NCI-H2107 (cell line): ENCODE measurements at places on chromosomes 16 and 17.

DNA sequence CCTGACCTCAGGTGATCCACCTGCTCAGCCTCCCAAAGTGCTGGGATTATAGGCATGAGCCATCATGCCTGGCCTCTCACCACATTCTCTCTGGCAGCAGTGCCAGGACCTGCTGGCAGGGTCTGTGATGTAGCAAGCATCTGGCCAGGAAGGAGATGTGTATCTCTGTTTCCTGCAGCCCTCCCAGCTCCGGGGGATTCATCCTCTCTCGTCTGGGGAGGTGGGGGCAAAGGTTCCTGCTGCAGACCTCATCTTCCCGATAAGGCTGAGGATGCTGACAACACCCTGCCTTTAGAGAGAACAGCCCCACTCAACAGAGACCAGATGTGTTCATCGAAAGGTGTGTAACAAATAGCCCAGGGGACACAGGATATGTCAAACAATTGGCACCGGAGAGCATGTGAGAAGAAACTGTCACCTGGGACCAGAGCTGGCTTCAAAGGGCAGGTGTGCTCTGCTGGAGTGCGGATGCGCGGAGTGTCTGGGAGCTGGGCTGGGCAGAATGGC lies 54.8 kb upstream of the SEC14L1 start:
- no peak for DNase-seq

- no peak for DNase-seq
These were observed 64.1 kb downstream of the TIMM22 start for GRCh38 chr17:1060991-1061390.

DNA sequence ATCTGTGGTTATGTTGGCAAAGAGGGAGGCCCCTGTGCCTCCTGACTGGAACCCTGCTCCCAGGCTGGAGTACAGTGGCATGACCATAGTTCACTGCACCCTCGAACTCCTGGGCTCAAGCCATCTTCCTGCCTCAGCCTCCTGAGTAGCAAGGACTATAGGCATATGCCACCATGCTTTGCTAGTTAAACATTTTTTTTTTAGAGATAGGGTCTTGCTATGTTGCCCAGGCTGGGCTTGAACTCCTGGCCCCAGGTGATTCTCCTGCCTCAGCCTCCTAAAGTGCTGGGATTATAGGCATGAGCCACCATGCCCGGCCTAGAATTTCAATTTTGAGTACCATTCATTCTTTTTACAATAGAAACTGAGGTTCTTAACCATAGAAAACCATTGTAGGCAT lies 21.2 kb upstream of the ITGB3 start:
- DNase-seq, result no peak

DNA sequence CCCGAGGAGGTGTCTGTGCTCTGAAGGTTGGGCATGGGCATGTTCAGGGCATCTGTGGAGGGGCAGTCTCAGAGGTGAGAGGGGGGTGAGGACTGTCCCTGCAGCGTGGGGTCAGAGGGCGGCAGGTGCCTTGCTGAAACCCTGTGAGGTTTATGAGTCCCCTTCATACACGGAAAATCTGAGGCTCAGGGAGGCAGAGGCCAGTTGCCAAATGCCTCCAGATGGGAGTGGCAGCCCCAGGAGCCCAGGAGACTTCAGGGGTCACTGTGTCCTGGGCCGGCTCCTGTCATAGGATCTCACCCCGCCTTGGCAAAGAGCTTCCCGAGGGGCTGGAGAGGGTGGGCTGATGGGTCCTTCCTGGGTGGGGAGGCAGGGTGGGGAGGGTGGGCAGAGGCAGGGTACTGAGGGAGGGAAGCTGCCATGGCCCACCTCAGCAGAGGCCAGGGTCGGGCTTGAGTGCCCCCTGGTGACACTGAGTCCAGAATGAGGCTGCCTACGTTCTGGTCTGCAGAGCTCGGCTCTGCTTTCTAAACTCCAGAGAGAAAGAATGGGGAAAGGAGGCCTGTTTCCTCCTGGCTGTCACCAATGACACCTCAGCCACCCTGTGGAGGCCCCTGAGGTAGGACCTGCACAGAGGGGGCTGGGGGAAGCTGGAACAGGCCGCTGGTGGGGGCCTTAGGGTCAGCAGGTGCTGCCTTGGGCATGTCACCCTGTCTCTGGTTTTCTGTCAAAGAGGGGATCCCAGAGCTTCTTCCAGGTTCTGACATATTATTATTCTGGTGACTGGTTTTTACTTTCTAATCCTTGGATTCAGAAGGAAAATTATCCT lies 1.1 kb downstream of the LGALS9 start:
- no peak for DNase-seq

DNA sequence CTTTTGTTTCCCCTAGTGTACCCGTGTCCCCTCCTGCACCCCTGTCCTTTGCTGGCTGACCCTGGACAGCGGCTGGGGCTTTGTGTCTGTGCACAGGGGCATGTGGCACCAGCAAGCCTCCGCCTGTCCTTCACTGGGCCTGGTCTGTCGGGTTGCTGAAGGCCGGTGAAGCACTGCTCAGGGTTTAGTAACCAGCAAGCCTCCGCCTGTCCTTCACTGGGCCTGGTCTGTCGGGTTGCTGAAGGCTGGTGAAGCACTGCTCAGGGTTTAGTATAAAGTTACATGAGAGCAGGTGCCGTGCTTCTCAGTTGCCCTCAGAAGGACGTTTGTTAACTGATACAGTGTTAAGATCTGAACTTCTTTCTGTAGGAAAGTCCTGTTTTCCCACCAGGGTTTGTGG lies 33.8 kb downstream of the DEF8 start:
- DNase-seq, result no peak

DNA sequence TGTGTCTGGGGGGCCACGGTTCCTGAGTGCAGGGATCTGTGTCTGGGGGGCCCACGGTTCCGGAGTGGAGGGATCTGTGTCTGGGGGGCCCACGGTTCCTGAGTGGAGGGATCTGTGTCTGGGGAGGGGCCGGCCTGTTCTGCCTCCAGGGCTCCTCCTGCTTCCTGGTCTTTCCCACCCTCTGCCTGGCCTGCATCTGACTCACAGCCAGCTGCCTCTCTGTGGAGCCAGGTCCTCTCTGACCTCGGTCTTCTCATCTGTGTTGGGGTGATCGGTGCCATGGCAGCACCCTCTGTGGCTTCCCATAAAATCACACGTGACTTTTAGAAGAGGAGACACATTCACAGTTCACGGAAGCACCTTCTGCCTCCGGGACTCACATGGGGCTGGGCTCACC lies 50.3 kb downstream of the ZFPM1 start:
- DNase-seq, result no peak

DNA sequence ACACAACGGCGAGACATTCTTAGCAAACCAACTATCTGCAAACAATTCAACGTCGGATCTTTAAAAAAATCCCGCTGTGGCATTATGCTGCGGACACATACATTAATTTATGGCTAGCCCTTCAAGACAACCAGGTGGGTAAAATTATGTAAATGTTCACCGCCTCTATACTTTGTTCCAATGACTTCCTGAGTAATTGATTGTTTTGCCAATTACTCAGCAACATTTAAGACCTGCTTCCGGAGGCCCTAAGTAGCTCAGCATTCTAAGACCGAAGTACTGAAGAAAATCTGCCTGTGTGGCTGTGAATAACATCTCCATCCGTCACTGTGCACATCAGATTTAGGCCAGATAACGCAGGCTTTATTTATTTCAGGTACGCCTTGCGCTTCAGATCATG lies 23.3 kb downstream of the QPRT start:
- DNase-seq, result no peak

- no peak for DNase-seq
These were observed 10.9 kb upstream of the ITGA2B start for GRCh38 chr17:44400226-44400847.

GRCh38 chr17:39753514-39754160 lies 15.9 kb downstream of the GRB7 start:
- DNase-seq, result no peak

GRCh38 chr16:87952751-87953150 lies 1.5 kb downstream of the BANP start:
- DNase-seq, result no peak

DNA sequence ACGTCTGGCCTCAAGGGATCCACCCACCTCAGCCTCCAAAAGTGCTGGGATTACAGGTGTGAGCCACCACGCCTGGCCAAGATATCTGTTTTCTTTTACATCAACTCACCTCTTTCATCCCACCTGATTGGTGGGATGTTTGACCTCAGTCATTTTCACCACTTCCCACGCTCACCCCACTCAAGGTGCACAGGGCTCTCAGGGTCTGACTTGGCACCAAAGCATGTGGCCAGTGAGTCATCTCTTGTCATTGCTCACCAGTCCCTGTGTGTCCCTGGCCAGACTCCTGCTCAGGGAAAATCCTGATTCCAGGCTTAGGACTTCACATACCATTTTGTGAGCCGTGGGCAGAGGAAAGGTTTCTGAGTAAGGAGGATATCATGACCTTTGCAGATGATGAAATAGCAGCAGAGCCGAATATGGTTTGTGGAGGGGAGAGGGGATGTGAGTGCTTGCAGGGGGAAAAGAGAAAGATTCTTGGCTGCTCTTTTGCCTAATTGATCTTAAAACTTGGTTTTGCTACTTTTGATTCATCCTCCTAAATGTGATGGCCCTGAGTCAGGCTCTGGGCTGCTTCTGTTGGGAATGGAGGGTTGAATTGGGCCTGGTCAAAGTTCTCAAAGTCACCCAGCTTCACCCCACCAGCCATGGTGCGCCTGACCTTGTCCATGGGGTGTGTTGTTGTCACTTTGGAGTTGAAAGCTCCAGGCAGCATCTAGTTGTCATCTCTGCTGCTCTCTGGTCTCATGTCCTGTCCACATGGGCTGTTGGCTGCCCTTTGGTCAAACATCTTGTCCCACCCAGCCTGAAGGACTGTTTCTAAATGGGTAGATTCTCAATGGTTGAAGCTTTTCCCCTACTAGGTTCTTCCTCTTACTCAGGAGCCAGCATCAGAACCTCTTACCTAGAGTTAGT lies 6.0 kb upstream of the KCNH6 start:
- no peak for DNase-seq

- no peak for DNase-seq
These were observed 34.7 kb upstream of the KCNJ16 start for GRCh38 chr17:70040336-70040735.

GRCh38 chr16:4077174-4077649 lies 39.0 kb downstream of the ADCY9 start:
- DNase-seq, result no peak

DNA sequence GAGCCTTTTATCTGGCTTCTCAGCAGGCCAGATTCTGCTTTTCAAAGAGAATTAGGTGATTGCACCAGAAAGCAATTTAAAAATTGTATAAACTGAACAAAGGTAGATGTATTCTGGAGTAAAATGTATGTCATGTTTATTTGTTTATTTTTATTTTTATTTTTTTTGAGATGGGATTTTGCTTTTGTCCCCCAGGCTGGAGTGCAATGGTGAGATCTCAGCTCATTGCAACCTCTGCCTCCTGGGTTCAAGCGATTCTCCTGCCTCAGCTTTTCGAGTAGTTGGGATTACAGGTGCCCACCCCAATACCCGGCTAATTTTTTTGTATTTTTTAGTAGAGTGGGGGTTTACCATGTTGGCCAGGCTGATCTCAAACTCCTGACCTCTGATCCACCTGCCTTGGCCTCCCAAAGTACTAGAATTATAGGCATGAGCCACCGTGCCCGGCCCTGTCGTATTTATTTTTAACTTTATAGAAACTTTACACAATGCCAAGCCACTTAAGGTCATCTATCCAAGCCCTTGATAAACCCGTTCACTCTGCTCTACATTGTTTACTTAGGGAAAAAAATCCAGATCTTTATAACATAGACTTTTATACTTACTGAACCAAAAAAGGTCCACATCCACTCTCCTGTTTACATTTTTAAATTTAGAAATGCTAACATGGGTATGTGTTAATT lies 22.7 kb upstream of the GOT2 start:
- no peak for DNase-seq

DNA sequence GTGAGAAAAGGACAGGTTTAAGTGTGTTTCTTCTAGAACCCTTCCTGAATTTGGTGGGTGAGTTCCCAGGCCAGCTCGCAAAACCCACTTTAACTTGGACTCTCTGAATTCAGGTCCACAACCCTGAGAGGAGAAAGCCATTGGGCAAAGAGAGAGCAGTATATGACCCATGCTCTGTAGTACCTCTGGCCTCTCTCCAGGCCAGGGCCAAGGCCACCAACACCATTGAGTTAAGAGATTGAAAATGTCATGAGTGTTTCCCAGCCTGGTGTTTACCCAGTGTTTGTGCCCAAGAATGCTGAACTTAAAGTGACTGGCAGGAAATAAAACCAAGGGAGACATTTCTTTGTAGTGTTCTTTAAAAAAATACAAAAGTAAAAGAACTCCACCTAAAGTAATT lies 410.4 kb upstream of the CDH5 start:
- no peak for DNase-seq

DNA sequence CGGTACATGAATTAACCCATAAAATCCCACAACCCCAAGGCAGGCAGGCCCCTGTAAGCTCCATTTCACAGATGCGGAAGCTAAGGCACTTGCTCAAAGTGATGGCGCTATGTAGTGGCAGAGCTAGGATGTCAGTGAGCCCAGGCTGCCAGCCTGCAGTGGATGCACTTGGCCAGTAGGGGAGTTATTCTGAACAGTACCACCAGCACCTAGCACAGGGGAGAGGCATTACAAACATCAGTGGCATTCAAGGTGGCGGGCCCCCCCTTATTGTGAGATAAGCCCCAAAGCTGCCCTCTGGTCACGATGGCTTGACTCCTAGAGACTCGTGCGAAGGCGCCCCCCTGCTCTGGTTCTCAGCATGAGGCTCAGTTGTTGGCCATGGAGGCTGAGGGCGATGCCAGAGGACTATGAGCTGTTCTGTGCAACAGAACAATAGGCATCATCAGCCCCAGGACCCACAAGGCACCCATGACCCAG lies 33.8 kb downstream of the GTF3C1 start:
- DNase-seq, result no peak

GRCh38 chr16:18800293-18800692 lies 1.1 kb downstream of the ARL6IP1 start:
- no peak for DNase-seq

GRCh38 chr16:65176603-65177002 lies 54.7 kb upstream of the CDH11 start:
- DNase-seq, result no peak

DNA sequence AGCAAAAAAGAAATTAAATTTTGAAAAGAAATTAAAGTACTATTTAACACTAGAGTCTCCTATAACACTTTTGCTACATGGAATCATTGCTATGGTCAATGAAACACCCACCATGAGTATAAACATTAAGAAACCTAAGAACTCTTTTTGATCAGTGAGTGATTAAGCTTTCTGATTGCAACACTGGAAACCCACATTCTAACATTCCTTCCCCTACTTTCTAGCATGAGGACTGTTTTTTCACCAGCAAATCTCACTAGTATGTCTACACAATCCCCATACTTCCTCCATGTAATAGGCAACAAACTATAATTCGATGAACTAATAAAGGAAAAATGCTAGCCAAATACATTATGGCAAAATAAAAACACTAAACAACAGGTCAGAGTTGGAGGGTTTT lies 54.7 kb downstream of the SKAP1 start:
- DNase-seq, result no peak
